ENCODE measurements at places on chromosomes 1 and 21. TPM values are rescaled to one million over a fixed set of nuclear protein-coding genes. Genes with fewer than 3 reads are reported as not detected.

B4GALT2 gene
- total RNA-seq, result 0.71 TPM

ANKRD35 gene
- not detected for total RNA-seq

DNALI1 gene
- not detected for total RNA-seq

PTPN22 gene
- total RNA-seq, result 48.6 TPM

TRIM46 gene
- total RNA-seq, result 1.1 TPM
